Memory B cell (primary cell): ENCODE measurements at places on chromosomes 12 and 14.

GRCh38 chr12:13074396-13075117 lies 28.9 kb downstream of the GSG1 start:
- DNase-seq = no peak
- H3K36me3 ChIP-seq = peaks cover 35% of the 10 kb centered on the region
- no peaks in the 10 kb centered on the region for H3K27me3 ChIP-seq
- no peak overlapping the region for H3K4me3 ChIP-seq
- no peak overlapping the region for H3K27ac ChIP-seq
- H3K4me1 ChIP-seq = no peaks in the 10 kb centered on the region

DNA sequence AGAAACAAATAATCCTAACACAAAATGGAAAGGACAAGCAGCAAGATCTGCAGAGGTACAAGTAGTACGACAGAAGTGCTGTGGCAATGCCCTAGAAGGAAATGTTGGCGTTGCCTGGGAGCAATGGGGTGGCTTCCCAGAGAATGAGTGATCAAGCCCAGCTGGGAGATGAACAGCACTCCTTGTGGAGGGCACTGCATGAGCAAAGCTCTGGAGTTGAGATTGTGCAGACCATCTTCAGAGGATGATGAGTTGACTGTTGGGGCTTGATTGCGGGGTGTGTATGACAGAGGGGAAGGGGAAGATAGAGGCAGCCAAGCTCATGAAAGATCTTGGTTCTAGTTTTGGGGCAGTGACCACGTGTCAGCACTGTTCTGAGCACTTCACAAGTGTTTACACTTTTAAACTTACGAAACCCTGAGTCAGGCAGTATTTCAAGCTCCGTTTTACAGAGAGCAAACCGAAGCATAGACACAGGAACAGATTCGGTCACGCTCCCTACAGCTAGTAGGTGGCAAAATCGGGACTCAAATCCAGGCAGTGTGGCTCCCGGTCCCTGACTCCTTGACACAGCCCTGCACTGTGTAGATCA lies 127.2 kb upstream of the LHX5 start:
- no peak for DNase-seq
- H3K36me3 ChIP-seq = peaks cover 6% of the 10 kb centered on the region
- no peak overlapping the region for H3K27ac ChIP-seq
- no peak overlapping the region for H3K4me3 ChIP-seq
- H3K4me1 ChIP-seq = no peaks in the 10 kb centered on the region
- H3K27me3 ChIP-seq = peaks cover 12% of the 10 kb centered on the region

DNA sequence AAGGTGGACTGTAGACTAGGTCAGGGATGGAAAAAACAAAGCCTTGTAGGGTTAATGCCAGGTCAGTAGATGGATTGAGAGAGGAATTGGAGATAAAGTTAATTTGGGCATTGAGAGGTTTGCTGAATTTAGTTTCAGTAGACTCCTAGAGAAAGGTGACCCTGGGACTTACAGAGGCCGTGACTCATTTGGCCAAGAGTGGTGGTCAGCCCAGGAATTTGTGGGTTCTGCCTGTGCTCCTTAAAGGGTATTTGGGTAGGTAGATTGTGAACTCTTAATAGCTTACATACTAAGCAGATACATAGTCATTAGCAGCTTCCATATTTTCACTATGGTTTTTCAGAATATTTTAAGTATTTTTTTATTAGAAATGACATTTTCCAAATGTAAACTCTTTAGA lies 21.8 kb downstream of the PLEKHA5 start:
- no peak overlapping the region for H3K4me3 ChIP-seq
- no peaks in the 10 kb centered on the region for H3K4me1 ChIP-seq
- DNase-seq = no peak
- no peak overlapping the region for H3K27ac ChIP-seq

- no peak overlapping the region for H3K27ac ChIP-seq
- H3K36me3 ChIP-seq = no peaks in the 10 kb centered on the region
- H3K4me1 ChIP-seq = no peaks in the 10 kb centered on the region
- H3K4me3 ChIP-seq = no peak overlapping the region
- no peak for DNase-seq
These were observed 62.5 kb upstream of the PTPRR start for GRCh38 chr12:70982991-70983390.

DNA sequence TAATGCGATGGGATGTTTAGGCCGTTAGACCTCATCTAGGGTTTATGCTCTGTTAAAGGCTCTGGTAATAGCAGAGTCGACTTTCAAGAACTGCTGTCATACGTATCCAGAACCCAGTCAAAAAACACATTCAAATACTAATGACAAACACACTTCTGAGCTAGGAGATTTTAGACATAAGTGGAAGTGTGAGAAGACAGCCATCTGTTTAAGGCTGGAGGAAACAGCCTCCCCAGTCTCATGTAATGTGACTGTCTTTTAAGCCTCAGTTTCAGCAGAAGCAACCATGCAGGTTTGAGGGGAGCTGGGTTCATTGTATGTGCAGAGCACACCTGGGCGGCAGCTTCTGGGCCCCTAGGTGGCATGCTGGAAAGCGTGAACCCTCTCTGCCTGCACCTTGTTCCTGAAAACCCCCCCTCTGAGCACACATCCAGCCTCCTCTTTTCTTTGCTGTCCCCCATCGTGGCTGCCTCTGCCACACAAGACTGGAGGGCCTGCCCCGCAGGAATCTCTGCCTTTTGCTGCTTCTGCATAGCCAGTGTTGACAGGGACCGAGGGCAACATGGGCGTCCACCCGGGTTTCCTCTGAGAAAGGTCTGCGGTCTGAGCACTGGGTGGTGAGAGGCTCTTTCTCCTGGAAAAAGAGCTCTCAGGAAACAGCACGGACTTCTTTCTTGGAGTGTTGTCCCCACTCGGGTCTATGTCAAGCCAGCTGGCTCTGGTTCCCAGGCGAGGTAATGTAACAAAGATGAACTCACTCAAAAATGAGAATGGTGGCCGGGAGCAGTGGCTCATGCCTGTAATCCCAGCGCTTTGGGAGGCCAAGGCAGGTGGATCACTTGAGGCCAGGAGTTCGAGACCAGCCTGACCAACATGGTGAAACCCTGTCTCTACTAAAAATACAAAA lies 11.6 kb downstream of the WNT5B start:
- H3K4me3 ChIP-seq = no peak overlapping the region
- H3K36me3 ChIP-seq = no peaks in the 10 kb centered on the region
- peaks cover 4% of the 10 kb centered on the region for H3K4me1 ChIP-seq

DNA sequence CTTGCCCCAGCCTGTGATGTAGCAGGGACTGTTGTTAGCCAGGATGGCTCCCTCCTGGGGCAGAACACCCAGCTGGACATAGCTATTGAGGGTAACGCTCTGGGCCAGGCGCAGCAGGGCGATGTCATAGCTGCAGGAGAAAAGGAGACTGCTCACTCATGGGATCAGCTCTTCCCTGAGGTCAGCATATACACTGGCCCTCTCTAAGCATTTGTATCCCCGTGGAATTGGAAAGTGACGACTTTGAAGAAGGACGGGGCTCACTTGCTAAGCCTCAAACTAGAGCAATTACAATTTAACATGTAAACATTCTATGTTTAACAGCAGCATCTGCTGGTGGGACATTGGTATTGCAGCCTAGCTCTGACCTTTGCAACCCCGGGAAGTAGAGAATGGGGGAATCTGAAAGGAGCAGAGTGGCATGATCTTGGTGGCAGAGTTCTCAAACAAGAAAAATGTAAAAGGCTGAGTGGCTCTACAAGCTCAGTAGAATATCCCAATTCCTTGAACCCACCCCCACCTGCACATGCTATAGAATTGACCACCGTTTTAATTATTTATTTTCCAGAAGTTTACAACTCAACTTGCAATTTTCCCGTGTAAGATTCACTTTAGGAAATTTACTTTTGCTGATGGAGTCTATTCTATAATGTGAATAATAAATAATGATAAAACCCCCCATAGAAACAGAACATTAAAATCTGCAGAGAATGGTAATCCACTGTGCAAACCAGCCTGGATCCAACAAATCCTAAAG lies 5.0 kb downstream of the CELA1 start:
- H3K4me3 ChIP-seq = peak overlapping the region; percentile 46
- no peaks in the 10 kb centered on the region for H3K36me3 ChIP-seq
- peaks cover 31% of the 10 kb centered on the region for H3K4me1 ChIP-seq
- no peak overlapping the region for H3K27ac ChIP-seq
- H3K27me3 ChIP-seq = peaks cover 2% of the 10 kb centered on the region
- DNase-seq = peak; percentile 79

DNA sequence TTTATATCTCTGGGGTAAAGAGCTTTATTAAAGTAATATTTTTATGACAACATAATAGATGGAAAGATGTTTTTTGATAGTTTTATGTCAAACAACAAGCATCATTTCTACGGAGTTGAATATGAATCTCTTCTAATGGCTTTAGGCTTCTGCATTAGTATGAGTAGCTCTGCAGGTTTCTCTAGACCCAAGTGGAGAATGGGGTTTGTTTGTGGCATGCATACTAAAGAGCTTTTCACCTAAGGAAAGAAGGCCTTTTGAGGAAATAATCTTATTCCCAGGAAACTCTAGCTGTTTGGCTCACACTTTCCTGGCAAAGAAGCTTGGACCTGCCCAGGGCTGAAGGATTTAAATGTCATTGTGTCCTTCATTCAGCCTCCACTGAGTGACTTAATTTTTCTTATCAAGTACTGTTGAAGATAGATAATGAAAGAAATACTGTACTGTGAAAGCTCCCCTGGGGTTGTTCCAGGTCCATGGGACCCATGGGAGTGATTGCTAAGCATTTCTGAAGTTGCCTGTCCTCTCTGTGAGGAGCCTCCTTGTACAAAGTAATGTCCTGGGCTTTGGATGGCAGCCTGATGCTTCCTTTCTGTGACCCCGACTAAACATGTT lies 469.3 kb downstream of the LRIG3 start:
- DNase-seq = no peak
- H3K27ac ChIP-seq = no peak overlapping the region
- H3K36me3 ChIP-seq = no peaks in the 10 kb centered on the region

GRCh38 chr14:24839617-24840203 lies 205.7 kb upstream of the GZMB start:
- no peaks in the 10 kb centered on the region for H3K4me1 ChIP-seq
- no peaks in the 10 kb centered on the region for H3K36me3 ChIP-seq
- no peak overlapping the region for H3K27ac ChIP-seq
- no peak for DNase-seq
- no peak overlapping the region for H3K4me3 ChIP-seq
- H3K27me3 ChIP-seq = peaks cover under 1% of the 10 kb centered on the region

- no peak for DNase-seq
- H3K36me3 ChIP-seq = no peaks in the 10 kb centered on the region
- no peaks in the 10 kb centered on the region for H3K4me1 ChIP-seq
- no peak overlapping the region for H3K4me3 ChIP-seq
These were observed 94.1 kb upstream of the GARIN6 start for GRCh38 chr12:99553461-99553860.

GRCh38 chr12:101933866-101934514 lies 56.6 kb downstream of the DRAM1 start:
- no peak for DNase-seq
- H3K27ac ChIP-seq = peak overlapping the region; percentile 97
- H3K27me3 ChIP-seq = no peaks in the 10 kb centered on the region
- peaks cover 3% of the 10 kb centered on the region for H3K36me3 ChIP-seq
- H3K4me3 ChIP-seq = peak overlapping the region; percentile 1

DNA sequence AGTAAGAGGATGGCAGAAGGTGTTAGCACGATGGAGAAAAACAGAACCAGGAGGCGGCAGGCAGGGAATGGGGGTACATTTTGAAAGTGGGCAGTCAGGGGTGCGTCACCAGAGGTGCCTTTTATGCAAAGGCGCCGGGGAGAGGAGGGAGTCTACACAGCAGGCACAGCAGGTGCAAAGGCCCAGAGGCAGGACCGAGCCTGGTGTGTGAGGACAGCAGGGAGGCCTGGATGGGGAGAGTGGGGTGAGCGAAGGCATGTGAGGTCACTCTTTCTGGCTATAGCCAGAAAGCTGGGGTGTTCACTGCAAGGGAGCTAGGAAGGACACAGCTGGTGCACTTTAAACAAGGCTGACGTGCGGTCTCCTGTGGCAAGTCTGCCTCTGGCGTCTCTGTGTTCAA lies 65.0 kb downstream of the NCOR2 start:
- H3K4me1 ChIP-seq = peaks cover 45% of the 10 kb centered on the region
- H3K36me3 ChIP-seq = peaks cover 14% of the 10 kb centered on the region
- no peak overlapping the region for H3K27ac ChIP-seq
- H3K27me3 ChIP-seq = no peaks in the 10 kb centered on the region
- no peak overlapping the region for H3K4me3 ChIP-seq
